ENCODE measurements at places on chromosomes 1 and 21.

- peak; percentile 20 for DNase-seq
Observed at GRCh38 chr1:147598621-147599361, 57.5 kb downstream of the BCL9 start.

DNA sequence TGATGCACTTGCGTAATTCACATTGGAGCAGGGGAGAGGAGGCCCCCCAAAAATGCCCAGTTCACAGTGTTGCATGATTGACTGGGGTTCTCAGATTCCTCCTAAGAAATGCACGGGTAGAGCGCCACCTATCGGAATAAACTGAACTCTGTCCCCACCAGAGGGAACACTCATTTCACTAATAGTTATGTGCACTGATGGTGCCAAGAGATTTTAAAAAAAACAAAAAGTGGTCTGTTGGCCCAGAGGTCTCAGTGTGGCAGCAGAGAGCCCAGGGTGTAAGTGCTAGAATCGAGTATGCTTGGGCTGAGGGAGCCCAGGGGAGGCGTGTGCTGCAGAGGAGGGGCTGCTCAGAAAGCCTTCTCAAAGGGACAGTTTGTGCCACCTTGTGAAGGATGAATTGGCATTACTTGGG is 6.9 kb downstream of the PINK1 start:
- peak; percentile 43 for DNase-seq

DNA sequence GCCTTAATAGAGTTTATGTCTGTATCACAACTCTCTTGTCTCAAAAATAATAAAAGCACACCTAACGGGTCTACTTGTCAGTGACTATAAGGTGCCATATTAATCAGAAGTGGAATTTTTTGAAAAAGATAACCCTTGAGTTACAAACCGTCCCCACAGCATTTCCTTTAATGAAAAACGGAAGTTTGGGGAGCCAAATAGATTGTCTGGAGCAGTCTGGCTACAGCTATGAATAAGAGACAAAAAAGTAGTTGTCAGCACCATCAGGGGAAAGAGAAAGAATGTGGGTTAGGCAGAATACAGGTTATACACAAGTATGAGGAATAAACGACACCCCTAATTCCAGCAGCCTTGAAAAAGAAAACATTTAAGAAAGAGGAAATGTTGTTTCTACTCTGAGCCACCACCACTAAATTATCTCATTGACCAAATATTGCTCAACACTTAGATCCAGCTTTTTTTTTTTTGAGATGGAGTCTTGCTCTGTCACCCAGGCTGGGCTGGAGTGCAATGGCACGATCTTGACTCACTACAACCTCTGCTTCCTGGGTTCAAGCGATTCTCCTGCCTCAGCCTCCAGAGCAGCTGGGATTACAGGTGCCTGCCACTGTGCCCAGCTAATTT is 29.4 kb upstream of the USP24 start:
- DNase-seq = no peak

DNA sequence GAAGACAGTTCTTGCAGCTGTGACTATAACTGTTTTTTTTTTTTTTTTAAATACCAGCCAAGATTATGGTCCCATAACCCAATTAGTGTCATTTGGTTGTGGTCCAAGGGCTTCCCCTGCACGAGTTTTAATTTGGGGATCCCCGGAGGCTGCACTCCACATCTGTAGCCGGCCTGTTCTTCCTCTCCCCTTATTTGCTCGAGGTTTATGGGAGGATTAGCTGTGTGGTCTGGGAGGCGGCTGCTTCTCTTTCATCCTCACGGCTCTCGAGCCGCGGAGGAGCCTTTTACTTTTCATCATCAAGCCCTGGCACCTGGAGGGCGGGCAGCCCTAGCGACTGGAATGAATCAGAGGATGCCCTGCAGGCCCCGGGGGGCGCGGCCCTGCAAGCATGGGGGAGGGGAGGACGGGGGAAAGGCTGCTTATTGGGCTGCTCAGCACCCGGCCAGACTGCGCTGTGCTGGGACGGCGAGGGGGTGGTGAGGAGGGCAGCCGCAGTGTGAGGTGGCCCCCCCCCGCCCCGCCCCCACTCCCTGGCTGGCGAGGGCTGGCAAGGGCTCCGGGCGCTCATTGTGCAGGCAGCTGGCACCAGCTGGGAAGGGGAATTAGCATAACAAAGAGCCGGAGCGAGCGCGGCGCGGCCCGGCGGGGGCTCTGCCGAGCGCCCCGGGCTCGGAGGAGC is 18.5 kb downstream of the SERTAD4 start:
- DNase-seq = no peak

GRCh38 chr1:58857680-58858673 is 74.1 kb upstream of the JUN start:
- no peak for DNase-seq

- no peak for DNase-seq
Observed at GRCh38 chr1:11842154-11843041, 5.2 kb downstream of the NPPA start.

DNA sequence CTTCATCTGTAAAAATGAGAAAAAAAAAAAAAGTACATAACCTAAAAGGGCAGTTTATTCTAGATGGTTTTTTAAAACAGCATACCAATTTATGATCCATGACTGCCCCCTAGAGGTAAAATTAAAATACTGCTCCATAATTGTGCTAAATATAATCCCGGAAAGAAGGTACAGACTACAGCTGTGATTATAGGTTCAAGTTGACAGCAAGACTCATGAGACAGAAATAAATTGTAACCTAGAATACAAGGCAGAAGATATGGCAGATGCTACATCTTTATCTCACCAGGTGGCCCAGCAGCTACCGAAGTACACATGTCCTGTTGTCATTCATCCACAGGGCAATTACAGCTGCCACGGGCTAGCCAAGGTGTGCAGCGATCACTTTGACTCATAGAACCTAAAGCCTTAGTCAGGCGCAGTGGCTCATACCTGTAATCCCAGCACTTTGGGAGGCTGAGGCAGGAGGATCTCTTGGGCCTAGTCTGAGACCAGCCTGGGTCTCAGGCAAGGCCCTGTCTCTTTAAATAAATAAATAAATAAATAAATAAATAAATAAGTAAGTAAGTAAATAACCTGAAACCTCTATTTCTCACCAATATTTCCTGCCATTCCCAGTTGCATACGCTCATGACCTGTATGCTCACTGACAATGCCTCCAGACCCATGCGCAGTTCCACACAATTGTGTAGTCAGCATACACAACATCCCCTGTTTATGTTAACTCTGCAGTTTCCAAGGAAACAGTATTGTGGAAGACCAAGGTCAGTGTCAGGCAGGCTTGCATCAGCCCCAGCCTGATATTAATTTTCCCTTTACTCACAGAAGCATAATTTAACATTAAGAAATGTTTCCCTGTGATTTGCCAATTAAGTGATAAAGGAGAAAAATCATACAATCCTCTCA is 18.3 kb upstream of the PPIE start:
- DNase-seq = no peak

DNA sequence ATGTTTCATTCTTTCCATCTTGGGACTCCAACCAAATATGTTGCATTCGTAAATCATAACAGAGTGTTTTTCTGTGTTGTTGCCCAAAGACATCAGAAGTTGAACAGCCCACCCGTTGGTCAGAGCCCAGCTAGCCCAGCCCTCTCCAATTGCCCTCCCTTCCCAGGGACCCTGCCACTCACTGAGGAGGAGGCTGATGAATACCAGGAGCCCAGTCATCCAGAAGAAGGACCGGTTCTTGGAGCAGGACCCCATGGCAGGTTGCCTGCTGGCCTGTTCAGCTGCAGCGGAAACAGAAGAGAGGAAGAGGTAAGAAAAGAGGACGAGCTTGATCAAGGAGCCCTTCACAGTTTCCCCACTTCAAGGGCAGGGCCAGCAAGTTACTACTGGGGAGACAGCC is 172.2 kb upstream of the ETV3 start:
- no peak for DNase-seq

DNA sequence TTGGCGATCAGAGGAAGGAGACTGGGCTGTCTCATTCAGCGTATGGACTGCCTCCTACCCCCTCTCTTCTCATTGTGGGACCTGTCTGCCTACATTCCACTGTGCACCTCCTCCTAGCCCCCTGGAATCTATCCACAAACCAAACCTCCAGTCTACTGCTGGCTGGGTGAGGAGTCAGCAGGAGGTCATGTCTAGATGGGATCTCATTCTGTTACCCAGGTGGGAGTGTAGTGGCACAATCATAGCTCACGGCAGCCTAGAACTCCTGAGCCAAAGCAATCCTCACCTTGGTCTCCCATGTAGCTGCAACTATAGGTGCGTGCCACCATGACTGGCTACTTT is 18.0 kb upstream of the TTC22 start:
- DNase-seq = no peak

DNA sequence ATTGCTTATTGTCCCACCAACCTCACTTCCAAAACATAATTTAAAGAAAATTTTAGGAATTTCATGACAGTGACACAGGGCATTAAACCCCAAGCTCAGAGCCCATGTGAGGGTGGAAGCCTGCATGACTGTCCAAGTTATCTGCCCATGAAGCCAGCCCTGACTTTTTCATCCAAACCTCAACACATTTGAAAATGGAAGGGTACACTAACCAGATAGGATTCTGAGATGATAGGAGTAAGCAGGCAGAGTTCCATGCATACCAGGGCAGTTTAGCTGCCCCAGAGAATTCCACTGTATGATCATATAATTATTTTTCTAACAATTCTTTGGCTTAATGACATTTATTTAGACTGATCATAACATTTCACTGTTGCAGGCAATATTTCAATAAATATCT is 986.0 kb downstream of the TTLL7 start:
- no peak for DNase-seq

DNA sequence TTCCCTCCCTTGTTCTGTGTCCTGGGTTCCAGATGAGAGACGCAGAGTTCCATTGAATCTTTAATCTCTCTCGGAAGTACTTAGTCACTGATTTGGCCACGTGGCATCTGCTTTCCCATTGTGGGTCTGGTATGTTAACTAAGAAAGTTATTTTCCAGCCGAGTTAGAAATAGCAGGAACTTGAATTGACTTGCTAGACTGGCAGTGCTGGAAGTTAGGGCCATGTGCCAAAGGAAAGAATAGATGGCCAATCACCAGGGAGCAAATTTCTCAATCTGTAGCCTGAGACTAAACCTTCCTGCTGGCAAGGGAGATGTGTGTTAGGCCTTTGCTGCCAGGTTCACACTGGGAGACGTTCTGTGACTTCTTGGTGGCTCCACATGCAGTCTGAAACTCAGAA is 24.2 kb upstream of the SLFNL1 start:
- no peak for DNase-seq

- no peak for DNase-seq
Observed at GRCh38 chr1:180842052-180842451, 70.6 kb upstream of the KIAA1614 start.

Measured in T-helper 9 cell (primary cell).